ENCODE measurements at places on chromosomes 7 and 10.

DNA sequence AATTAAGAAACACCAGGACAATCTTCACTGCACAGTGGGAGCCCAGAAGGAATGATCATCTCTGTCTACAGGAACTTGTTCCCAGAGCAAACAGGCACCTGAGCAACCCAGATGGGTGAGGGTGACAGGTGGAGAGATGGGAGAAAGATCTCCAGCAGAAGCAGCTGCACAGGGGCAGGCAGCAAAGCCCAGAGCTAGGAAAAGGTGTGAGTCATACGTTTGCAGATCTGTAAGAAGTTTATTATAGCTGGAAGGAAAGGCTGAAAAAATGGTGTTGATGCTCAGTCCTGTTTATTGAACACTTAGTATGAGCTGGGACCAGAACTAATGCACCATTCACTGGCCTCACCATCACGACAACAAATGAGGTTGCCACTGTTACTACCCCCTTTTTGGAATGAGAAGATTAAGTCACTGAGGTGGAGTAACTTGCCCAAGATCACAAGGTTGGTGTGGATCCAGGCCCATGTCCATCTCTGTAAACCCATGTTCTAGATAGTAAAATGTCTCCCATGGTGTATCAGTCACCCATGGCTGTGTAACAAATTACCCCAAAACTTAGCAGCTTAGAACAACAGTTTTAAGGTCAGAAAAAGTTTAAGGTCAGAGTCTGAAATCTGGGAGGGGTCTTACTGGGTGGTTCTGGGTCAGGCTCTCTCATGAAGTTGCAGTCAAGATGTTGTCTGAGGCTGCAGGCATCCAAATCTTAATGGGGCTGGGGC is 506.9 kb downstream of the RPS24 start:
- no peak for DNase-seq

DNA sequence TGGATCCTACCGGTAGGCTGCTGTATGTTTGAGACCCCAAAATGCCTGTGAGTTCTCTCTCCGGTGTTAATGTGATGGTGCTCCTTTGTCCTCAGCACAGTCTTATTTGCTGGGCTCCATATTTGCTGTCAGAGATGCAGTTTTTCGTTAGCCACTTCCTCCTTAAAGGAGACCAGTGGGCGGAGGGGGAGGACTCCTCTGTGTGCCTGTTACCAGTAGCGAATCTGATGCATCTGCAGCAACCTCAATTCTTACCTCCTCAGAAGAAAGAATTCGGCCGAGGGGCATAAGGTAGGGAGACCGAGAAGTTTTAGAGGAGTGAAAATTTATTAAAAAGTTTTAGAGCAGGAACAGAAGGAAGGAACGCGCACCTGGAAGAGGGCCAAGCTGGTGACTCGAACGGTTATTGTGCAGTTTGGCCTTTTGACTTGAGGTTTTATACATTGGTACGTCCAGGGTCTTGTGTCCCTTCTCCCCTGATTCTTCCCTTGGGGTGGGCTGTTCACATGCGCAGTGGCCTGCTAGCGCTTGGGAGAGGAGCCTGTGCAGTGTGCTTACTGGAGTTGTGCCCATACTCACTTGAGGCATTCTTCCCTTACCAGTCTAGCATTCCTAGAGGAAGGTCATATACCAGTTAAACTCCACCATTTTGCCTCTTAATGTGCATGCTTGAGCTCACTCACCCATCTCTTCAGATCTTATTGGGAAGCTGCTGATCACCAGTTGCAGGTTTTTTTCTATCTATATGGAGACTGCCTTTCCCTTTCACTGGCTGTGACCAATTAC is 49.5 kb downstream of the GNAI1 start:
- DNase-seq: no peak

GRCh38 chr7:8175929-8176369 is 86.0 kb downstream of the ICA1 start:
- no peak for DNase-seq

DNA sequence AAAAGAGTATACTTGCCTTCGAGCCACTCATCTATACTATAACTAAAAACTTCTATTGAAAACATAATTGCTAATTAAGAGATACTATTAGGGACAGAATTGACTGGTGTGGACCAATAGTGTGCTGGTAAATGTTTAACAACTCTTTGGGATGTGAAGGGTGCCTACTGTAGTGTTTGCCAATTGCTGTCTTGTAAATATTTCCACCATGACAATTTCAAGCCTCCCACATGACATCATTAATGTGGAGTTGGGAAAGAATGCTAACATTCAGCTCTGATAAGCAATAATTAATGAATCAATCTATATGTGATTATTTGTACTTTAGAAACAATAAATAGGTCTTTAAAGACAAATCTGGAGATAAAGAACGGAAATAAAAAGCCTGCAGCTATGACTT is 136.8 kb downstream of the DGKB start:
- no peak for DNase-seq

DNA sequence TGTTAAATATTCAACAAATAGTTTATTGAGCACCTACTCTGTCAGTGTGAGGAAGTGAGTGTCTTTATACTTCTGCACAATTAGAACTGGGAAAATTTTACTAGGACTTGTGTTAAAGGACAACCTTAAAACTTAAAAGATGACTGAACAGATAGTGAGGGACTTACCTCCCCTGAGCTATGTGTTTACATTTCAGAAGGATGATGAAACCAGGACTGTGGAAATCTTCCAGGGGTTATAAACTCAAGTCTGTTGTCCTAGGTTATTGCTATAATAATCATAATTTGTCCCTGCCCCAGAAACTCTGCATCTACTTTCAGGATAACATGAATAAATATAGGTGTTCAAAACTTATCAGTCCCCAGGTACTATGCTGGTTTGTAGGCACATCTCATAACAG is 261.0 kb upstream of the MKLN1 start:
- no peak for DNase-seq

DNA sequence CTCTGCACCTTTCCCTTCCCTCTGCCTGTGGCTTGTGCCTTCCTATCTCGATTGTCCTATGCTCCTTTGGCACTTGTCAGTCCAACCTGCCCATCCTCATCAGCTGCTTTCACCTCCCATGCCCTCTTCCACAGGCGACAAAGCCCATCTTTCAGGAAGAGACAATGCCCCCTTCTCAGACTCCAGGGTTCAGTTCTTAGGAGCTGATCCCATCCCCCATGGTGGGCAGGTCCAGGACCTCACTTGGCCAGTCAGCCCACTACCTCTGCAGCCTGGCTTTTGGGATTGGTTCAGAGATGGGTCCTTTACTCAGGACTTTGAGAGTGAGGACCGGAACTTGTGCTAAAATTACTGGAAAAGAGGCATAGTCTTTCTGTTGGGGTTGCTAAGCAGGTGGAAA is 74.0 kb upstream of the NANOS1 start:
- no peak for DNase-seq

DNA sequence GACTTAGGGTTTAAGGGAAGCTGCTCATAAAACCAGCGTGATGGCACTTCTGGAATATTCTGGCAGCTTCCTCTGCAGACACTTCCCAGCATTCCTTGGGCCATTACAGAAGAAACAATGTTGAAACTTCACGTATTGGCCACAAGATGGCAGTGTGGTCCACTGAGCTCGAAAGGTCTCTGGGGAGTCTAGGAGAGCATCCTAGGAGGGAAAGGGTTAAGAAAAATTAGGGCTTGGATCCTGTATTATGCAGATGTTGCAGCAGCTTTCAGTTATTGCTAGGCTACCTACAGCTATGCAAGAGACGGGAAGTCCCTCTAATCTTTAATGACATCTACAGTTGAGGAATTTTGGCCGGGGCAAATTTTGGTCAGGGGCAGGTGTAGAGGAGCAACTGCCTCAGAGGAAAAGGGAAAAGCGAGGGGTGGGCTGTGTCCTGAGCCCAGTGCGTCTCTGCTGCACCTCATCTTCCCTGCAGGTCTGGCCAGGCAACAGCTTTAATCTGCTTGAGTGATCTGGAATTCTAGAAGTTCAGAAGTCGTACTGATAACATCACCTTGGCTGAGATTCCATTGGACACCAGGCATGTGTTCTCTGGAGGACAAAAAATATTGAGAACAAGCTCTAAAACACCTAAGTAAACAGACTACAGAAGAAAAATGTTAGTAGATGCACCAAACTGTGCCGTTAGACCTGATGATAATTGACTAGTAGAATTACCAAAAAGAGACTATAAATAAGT is 220.8 kb upstream of the PRSS58 start:
- no peak for DNase-seq

DNA sequence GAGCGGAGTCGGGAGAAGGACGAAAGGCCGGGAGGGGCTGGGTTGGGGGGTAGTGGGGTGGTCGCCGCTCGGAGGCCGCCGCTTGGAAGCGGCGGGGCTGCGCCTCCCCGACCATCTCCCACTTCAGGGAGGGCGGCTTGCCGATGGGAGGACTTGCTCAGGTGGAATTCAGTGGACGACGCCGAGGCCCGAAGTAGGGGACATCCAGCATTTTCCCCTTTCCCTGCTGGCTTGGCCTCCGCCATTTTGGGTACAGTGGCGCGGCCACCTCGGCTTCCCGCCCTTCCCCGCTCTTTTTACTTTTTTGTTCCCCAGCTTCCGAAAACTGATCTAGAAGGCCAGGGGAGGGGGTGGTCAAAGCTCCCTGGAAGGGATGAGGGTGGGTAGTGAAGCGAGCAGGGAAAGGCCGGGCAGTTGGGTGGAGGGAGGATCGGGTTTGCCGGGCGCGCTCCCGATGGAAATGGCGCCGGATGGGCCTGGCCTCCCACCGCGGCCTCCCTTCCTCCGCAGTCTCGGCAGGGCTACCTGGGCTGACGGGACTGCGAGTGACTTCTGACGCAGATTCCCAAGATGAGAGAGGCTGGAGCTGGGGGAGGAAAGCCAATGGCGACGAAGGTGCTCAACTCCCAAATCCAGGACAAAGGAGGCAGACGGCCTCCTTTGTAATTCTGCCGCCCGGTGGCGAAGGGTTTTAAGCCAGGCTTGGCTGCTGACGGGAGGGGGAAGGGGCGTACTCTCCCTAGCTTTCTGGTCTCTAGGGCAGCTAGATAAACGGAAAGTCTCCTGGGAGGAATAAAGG is at the start of gene PBLD:
Gene PBLD, minus strand, starts transcription at position 670 of the 799 bp plus-strand sequence. CDS start 26,084 bp downstream, outside the sequence.
- peak; percentile 44 for DNase-seq

DNA sequence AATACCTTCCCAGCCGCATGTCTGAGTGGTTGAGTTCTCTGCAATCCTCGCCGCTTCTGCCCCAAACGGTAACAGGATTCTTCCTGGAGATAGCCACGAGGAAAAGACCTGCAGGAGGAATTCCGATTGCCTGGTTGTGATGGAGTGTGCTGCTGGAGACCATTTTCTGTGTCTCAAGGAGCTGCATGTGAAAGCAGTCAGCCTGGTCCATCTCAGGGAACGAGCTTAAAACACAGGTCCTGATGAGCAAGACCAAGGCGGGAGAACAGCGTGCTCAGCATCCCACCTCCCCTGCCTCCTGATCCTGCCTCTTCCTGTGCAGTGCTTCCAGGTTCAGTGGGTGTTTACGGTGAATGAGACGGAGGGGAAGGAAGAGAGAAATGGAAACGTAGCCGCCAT is 26.5 kb downstream of the VIPR2 start:
- no peak for DNase-seq

GRCh38 chr7:34041707-34042106 is 136.4 kb downstream of the BMPER start:
- no peak for DNase-seq

DNA sequence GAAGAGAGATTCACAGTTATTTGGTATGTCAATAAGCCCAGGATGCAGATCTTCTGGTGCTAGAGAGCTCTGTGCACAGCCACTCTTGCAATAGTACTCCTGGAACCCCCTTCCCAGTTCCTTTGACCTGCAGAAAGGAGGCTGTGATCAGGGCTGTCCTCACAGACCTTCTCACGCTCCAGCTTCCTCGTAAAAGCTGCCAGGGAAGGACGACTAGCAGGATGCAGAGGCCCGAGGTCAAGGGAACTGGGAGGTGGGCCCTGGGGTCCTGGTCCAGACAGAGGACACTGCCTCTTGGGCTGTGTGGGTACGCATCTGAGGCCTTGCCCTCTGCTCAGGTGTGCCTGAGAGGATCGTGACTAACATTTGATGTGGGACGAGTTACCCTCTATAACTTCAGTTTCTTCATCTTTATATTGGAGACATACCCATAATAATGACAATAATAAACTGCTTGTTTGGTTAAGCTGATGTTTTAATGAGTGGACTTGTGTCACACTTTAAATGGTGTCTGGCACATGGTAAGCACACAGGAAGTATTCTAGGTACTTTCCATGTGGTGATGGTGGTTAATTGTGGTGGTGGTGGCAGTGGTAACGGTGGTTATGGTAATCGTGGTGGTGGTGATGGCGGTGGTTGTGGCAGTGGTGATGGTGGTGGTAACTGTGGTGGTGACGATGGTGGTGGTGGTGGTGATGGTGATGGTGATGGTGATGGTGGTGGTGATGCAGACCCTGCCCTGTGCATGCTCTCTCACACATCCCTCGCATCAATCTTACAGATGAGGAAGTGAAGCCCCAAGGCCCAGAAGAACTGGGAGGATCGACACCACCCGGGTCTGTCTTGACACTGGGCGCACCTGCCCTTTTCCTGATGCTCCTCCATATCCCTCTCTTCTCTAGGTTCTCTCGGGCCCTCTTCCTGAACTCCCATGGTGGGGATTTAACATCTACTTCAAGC is 235.2 kb upstream of the GRB10 start:
- no peak for DNase-seq

- DNase-seq: no peak
Observed at GRCh38 chr10:74932648-74933047, 106.2 kb downstream of the KAT6B start.

Measured in stimulated activated CD4-positive, alpha-beta T cell treated with anti-CD3 and anti-CD28 coated beads, TNF-alpha, amount 100 ng/mL, for 1 hour (primary cell).